ENCODE measurements at places on chromosomes 12 and 14.

- DNase-seq: no peak
Measured at GRCh38 chr14:52918486-52918885, 32.4 kb downstream of the FERMT2 start.

GRCh38 chr12:27382171-27382795 is 49.6 kb downstream of the BMAL2 start:
- DNase-seq: no peak

GRCh38 chr12:460261-461230 is 807 bp downstream of the B4GALNT3 start:
- DNase-seq: no peak

DNA sequence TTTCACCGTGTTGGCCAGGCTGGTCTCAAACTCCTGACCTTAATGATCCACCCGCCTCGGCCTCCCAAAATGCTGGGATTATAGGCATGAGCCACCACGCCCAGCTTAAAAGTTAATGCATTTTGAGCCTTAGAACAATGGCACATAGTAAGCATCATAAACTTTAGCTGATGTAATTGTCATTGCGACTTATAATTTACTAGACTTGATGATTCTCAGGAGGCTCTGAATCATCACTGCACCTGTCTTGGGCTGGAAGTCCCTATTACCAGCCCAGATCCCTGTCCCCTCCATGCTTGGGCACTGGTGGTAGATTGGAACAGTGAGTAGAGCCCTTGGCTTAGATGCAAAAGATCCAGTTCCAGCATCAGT is 26.1 kb downstream of the KMT5A start:
- DNase-seq: no peak
